ENCODE measurements at places on chromosomes 1 and 21.

DNA sequence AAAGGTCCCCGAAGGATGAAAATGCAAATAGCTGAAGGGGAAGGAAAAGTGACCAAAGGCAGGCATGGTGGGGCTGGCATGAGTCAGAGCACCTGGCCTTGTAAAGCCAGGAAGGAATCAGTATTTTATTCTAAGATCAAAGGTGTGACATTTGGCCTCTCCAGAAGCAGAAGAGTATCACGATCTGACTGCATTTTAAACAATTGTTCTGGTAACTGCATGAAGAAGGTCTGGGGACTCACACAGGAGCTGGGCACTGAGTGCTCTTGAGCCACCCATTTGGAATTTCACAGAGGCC lies 23.2 kb downstream of the MAB21L3 start:
- DNase-seq = no peak

DNA sequence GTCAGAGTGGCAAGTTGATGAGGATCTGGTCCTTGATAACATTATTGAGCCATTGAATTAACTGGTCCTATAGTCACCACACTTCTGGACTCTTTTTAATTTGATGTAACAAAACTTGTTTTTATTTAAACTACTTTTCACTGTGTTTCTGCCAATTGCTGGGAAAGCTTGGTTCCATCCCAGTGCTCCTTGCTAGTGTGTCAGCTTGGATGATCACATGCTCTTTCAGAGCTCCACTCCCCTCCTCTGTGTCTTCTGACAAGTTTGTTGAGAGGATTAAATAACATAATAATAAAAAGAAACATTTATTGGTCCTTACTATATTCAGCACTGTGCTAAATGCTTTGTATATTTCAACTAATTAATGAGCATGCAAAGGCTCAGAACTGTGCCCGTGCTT lies 448.5 kb upstream of the B3GALT2 start:
- DNase-seq = no peak

DNA sequence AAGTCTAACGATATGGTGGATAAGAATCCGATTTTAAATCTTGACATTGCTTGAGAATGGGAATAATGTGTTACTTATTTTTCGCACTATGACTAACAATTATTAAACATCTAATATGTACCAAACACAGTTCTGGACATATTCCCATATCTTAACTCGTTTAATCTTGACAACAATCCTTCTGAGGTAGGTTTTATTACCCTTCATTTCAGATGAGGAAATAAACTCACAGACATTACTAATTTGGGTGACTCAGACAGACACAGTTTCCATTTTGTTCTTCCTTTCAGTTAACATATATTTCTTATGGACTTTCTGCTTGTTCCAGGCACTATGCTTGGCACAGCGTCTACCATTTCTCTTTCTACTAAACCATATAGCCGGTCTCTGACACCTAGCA lies 244.8 kb downstream of the SMYD3 start:
- no peak for DNase-seq

DNA sequence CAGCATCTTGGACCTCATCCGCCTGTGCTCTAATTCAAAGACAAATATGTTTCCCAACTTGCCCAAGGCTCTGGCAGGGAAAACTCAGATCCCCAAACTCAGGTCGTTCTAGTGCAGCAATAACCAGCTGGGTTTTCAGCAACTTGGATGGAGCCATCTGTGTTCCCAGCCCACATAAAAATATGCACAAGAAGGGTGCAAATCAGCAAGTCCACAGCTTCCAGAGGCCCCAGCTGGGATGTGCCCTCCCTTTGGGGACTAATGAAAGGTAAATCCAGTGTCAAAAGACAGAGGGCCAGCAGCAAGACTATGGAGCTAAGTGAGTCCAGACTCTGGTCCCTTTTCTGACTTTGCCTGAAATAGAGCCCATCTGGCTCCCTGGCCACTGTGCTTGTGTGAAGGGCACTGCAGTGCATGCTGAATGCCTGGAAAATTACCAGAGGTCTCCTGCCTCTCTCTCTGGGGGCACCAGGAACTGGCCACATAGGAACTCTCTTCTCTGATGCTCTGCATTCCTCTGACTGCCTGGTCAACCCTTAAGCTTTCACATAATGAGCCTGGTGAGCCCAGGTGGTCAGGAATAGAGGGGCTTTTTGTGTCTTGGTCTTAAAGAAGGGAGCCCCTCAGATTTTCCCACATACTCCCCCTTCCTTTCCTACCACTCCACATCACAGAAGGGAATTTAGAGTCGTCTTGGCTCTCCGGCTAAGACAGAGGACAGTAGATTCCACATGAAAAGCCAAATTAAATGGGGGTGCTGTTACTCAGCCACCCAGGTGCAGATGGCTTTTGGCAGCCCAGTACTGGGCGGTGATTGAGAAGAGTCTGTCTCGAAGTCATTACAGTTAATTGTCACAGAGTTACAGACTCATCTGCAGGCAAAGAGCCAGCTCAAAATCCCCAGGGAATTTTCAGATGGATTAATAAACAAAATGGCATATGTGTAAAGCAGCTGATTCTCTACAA lies 88.1 kb upstream of the C1orf21 start:
- DNase-seq = peak; percentile 88

DNA sequence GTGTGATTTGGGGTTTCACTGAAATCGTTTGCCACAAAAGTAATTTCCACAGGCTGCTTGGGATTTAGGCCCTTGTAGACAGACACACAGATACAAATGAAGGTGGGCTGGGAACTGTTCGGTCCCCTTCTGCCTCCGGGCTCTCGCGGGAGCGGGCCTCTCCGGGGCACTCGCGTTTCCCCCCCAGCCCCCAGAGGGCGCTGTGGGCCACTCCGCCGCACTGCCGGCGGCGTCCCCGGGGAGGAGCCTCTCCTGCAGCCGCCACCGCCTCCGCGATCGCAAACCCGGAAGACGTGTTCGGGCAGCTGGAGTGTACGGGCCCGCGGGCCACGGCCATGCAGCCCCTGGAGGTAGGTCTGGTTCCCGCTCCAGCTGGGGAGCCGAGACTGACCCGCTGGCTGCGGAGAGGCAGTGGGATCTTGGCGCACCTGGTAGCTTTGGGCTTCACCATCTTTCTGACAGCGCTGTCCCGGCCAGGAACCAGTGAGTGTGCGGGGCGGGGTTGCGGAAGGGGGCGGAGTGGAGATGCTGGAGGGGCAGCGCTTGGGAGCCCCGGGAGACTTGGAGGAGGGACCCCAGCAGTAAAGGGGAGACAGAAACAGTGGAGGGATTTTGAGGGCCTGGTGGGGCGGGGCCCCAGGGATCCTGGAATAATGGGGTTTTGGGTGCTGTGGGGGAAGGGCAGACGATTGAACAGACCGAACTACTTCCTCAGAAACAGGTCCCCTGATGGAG lies at the start of gene CYB561D1:
Gene CYB561D1 (plus strand): TSS at position 290 of the 735 bp plus-strand sequence. CDS start 46 bp downstream, at position 336.
- DNase-seq = peak; percentile 94

DNA sequence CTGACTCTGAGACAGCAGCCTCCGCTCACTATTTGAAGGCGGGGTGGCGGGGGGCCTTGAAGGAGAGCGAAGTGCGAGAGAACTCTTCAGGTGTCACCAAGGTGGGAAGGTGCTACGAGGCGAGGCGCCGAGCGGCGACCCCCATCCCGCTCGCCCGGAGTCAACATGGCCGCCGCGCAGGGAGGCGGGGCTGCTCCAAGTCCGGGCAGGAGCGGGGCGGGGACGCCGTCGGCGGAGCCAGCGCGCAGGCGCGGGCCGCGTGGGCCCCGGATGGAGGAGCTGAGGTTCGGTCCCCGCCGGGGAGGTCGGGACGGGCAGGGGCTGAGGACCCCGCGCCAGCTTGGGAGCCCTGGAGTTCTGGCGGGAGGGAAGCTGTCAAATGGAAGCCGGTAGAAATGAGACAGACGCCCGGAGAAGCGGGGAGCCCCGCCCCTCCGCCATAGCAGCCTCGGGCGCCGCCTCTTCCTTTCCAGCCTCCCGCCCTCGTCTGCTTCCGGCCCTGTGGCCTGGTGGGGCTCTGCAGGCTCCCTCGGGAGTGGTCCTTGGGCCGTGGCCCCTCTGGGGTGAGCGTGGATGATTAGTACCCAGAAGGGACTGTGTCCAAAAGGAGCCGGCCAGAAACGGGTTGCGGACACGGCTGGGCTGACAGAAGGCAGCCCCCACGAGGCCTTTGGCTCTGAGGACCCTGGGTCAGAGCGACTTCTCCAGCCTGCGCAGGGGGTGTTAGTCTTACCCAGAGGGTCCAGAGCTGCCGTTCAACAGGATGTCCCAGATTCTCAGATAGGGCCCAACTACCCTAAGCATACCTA lies at the start of gene PIGV:
Gene PIGV (plus strand): TSS at position 245 of the 809 bp plus-strand sequence. CDS start 2,866 bp downstream, outside the sequence.
- DNase-seq = peak; percentile 87

- no peak for DNase-seq
These were observed 80.8 kb downstream of the FCRL5 start for GRCh38 chr1:157471531-157471930.

GRCh38 chr1:160750608-160751007 lies 11.6 kb downstream of the SLAMF7 start:
- DNase-seq = no peak

- no peak for DNase-seq
These were observed at the start of gene HPCA for GRCh38 chr1:32886004-32886827. Gene HPCA, plus strand, starts transcription at chr1:32886491. Its CDS starts 2,408 bp downstream, at chr1:32888899.

DNA sequence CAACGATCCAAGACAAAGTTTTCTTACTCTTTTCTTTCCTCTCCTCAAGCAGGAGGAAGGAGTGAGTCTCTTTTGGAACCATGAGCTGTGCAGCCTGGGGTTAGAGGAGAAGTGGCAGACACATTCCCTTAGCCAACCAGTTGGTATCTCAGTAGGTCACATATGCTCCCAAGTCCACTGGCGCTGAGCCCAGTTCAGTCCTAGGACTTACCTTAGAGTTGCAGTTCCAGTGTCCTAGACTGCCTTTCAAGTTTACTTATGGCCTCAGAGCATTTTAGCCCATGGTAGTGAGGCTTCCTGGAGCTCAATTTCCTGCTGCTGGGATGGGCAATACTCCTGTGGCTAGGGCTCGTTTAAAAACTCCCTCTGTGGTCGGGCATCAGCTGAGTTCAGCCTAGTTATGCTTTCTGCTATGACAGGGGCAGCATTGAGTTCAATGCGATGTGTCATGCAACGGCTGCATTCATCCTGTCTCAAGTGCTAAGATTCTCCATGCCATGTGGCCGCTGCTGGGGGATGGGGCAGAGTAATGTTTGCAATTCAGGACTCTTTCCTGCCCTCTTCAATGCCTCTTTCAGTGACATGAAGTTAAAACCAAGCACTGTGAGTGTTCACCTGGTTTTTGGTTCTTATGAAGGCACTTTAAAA lies 103.8 kb downstream of the LRRC7 start:
- no peak for DNase-seq

DNA sequence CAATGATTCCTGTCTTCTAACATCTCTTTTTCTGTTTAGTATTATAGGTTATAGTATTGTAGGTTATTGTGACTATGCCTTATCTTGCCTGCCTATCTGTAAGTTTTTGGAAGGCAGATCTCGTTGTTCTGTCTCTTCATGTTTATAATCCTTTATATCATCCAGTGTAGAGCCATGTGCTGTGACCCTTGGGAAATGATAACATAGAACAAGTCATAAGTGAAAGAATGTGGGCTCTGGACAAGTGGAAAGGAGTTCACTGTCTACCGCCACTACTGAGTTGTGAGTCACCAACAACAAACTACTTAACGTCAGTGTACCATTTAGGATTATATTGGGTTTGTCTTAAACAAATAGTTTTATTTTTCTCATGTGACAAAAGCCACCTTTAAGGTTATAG lies 139.3 kb downstream of the LYPLAL1 start:
- no peak for DNase-seq

GRCh38 chr21:44709426-44710293 lies 1.7 kb downstream of the TSPEAR start:
- DNase-seq = no peak

GRCh38 chr1:97551113-97551512 lies 369.7 kb downstream of the DPYD start:
- DNase-seq = no peak

GRCh38 chr1:23446661-23447310 lies 22.2 kb upstream of the TCEA3 start:
- DNase-seq = no peak

DNA sequence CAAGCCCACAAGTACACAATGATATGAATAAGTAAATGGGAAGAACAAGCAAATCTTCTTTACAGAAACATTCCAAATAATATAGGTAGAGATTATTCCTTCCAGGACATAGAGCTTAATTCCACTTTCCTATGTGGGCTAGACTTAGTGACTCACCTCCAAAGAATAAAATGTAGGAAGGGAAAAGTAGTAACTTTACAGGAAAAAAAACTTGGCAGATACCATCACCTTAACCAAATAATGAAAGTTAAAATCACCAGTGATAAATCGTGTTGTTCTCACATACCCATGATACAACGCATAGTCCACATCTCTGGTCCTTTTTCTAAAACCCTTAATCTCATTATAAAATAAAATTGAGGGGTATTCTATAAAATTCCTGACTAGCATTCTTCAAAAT lies 260.8 kb downstream of the SPATA17 start:
- DNase-seq = no peak

- peak; percentile 12 for DNase-seq
These were observed 10.6 kb downstream of the SLC19A1 start for GRCh38 chr21:45531393-45532215.

DNA sequence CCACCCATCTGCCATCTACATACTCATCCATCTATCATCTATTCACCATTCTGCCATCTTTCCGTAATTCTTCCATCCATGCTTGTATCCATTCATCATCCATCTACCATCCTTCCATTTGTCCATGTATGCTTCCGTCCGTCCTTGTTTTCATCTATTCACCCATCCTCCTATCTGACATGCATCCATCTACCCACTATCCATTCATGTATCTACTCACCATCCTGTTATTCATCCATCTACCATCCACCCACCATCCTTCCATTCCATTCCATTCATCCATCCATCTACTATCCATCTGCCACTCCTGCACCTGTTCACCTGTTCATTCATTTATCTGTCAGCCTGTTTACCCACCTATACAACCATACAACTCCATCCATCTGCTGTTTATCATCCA lies 86.2 kb downstream of the TRIM11 start:
- no peak for DNase-seq

DNA sequence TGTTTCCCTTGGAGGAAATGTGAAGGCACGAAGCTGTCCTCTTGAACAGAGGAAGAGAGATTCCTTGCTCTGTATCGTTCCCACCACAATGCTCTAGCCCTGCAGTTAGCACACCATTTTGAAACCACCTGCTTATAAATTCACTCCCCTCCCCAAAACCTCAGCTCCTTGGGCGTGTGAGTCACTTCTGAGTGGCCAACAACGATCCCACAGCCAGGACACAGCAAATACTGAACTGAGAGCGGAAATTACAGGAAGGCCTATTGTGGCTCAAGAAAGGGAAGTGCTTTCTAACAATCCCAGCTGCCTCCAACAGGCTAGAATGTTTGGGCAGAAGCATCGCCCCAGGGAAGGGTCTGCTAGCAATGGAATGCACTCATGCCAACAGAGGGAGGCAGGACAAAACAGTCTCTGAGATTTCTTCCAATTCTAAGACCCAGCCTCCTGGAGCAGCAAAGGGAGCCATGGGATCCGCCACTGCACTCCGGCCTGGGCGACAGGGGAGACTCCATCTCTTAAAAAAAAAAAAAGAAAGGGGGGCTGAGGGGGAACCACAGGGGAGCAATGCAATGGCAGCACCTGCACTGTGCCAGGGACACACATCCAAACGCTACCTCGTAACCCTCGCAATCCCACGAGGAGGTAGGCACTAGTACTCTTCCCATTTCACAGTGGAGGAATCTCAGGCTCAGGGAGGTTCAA lies 1.9 kb downstream of the TMEM53 start:
- DNase-seq = no peak
